Calu3 (cell line): ENCODE measurements at places on chromosomes 16 and 17. TPM values are rescaled to one million over a fixed set of nuclear protein-coding genes. Genes with fewer than 3 reads are reported as not detected.

GRCh38 chr17:62109378-62109902, 44.4 kb upstream of the MED13 start:
- no peaks in the 10 kb centered on the region for H3K36me3 ChIP-seq
- H3K4me3 ChIP-seq = no peak overlapping the region

DNA sequence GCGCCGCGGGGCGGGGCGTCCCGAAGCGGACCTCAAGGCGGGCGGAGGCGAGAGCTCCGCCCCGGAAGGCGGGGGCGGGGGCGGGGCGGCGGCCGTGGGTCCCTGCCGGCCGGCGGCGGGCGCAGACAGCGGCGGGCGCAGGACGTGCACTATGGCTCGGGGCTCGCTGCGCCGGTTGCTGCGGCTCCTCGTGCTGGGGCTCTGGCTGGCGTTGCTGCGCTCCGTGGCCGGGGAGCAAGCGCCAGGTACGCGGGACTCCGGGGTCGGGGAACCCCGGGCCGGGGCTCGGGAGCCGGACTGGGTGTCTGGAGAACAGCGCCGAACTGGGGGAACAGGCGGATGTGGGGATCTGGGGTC, at the start of gene TNFRSF12A:
Gene TNFRSF12A, plus strand, starts transcription at position 122 of the 357 bp plus-strand sequence. Its CDS starts 30 bp downstream, at position 152.
- H3K27me3 ChIP-seq = no peaks in the 10 kb centered on the region
- peak; percentile 90 for DNase-seq
- H3K4me3 ChIP-seq = peak within 1 kb of the TSS; percentile 80
- peaks cover 67% of the 10 kb centered on the region for H3K36me3 ChIP-seq

- H3K27ac ChIP-seq = no peak overlapping the region
- H3K27me3 ChIP-seq = no peaks in the 10 kb centered on the region
- no peak for DNase-seq
- H3K4me1 ChIP-seq = peaks cover 25% of the 10 kb centered on the region
- H3K36me3 ChIP-seq = peaks cover 9% of the 10 kb centered on the region
- no peak overlapping the region for H3K4me3 ChIP-seq
These were observed 5.0 kb downstream of the ADCY7 start for GRCh38 chr16:50271148-50272041.

DNA sequence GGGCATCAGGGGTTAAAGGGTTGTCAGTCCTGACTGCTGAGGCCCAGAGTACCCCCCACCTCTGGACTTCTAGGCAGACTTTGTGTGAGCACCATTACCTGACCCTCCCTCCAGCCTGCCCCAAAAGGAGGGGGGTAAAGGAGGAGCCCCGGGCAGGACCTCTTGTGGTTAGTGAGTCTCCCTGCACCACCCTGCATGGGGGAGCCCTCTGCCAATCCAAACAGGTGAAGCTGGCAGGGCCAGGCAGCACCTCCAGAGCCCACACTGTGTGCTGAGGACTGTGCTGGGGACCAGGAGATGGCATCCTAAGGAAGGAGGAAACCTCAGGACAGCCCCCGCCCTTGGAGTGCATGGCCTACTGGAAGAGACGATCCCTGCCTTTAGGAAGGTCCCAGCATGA, 2.6 kb upstream of the KRT14 start:
- H3K4me3 ChIP-seq = no peak overlapping the region
- H3K27me3 ChIP-seq = peaks cover 34% of the 10 kb centered on the region
- no peaks in the 10 kb centered on the region for H3K36me3 ChIP-seq
- DNase-seq = no peak

DNA sequence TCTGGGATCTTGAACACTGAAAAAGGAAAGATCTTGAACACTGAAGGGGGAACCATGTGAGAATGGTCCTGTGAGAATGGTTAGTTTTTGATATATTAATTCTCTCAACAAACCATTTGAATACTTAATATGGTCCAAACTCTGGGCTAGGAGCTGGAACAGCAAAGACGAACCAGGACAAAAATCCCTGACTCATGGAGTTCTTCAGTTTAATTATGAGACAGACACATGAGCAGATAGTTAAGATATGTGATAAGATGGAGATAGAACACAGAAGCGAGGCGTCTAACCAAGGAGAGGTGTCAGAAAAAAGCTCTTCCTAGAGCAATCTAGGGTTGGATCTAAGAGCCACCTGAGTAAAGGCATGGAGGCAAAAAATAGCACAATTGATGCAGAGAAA, 1.6 kb downstream of the CKLF start:
- peaks cover 83% of the 10 kb centered on the region for H3K36me3 ChIP-seq
- H3K27ac ChIP-seq = peak overlapping the region; percentile 96
- no peak for DNase-seq
- H3K27me3 ChIP-seq = no peaks in the 10 kb centered on the region
- peak overlapping the region; percentile 92 for H3K4me3 ChIP-seq

- DNase-seq = no peak
- H3K27ac ChIP-seq = no peak overlapping the region
- H3K27me3 ChIP-seq = peaks cover 15% of the 10 kb centered on the region
- no peaks in the 10 kb centered on the region for H3K4me1 ChIP-seq
- H3K36me3 ChIP-seq = no peaks in the 10 kb centered on the region
These were observed 147.6 kb upstream of the NOG start for GRCh38 chr17:56445692-56446411.

DNA sequence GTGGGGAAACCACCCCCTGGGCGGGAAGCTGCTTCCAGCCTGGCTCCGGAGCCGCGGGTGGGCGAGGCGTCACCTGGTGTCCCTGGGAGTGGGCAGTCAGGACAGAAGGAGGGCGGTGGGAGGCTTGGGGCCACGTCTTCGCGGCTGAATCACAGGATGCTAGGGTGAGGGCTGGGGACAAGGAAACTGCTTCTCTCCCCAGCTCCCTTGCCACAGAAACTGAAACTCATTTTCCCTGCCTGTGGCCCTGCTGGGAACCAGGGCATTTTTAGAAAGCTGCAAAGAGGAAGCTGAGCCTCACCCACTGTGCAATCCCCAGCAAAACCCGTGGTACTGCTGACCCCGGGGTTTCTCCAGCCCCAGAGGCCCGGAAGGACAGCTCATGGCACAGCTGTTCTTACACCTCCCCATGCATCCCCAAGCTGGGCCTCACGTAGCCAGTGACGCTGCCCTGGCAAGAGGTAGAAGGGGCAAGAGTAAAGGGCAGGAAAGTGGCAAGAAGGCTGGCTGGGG, 8.2 kb downstream of the RHBDF2 start:
- peak overlapping the region; percentile 58 for H3K27ac ChIP-seq
- no peaks in the 10 kb centered on the region for H3K36me3 ChIP-seq
- peak; percentile 39 for DNase-seq
- peaks cover 25% of the 10 kb centered on the region for H3K4me1 ChIP-seq

DNA sequence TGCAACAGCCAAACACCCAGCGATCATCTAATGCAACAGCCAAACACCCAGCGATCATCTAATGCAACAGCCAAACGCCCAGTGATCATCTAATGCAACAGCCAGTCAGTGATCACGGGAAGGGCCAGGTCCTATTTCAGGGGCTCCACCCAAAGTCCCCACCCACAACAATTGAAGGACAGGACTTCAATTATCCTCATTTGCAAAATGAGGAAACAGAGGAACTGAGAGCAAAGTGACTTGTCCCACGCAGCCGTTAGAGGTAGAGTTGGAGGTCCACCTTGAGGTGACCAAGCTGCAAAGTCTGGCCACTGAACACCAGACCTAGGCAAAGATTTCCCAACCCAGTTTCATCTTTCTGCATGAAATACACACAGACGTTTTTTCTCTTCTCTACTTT, 3.7 kb downstream of the ZG16B start:
- peaks cover 24% of the 10 kb centered on the region for H3K36me3 ChIP-seq
- H3K27me3 ChIP-seq = no peaks in the 10 kb centered on the region
- no peak for DNase-seq
- peaks cover 43% of the 10 kb centered on the region for H3K4me1 ChIP-seq

DNA sequence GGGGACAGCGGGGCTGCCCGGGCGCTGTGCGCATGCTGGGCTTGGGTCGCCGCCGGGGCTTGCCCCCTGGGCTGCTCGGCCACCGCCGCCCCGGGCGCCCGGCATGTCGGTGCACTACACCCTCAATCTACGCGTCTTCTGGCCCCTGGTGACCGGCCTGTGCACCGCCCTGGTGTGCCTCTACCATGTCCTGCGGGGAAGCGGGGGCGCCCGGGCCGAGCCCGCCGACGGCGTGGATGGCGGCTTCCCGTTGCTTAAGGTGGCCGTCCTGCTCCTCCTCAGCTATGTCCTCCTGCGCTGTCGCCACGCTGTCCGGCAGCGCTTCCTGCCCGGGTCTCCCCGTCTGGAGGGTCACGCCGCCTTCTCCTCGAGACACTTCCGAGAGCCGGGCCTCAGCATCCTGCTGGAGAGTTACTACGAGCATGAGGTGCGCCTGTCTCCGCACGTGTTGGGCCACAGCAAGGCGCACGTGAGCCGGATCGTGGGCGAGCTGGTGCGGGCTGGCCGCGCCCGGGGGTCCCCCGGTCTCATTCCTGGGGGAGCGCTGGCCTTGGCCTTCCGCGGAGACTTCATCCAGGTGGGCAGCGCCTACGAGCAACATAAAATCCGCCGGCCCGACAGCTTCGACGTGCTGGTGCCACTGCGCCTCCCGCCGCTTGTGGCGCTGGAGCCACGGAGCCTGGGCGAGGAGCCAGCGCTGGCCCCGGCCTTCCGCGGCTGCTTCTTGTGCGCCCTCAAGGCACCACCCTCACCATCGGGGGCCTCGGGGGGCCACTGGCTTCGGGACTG, 789 bp downstream of the ITPRIPL2 start:
- H3K27ac ChIP-seq = peak overlapping the region; percentile 87
- DNase-seq = peak; percentile 67
- peaks cover 73% of the 10 kb centered on the region for H3K4me1 ChIP-seq
- H3K36me3 ChIP-seq = peaks cover 67% of the 10 kb centered on the region
- H3K4me3 ChIP-seq = peak overlapping the region; percentile 93
- no peaks in the 10 kb centered on the region for H3K27me3 ChIP-seq

DNA sequence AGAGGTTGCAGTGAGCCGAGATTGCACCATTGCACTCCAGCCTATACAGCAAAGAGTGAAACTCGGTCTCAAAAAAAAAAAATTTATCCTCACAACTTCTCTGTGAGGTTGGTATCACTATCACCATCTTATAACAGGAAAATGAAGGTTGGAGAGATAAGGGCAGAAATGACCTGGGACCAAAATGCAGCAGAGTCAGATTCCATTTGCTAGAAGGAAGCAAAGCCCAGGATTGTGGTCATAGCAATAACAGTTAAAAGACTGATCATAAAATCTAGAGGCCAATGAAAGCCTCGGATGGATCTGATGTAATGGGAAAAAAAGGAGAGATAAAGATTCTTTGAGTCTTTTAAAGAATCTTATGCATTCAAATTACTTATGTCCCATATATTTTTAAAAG, 69.6 kb upstream of the TEKT1 start:
- H3K36me3 ChIP-seq = no peaks in the 10 kb centered on the region
- no peak for DNase-seq
- no peak overlapping the region for H3K4me3 ChIP-seq
- no peaks in the 10 kb centered on the region for H3K4me1 ChIP-seq

DNA sequence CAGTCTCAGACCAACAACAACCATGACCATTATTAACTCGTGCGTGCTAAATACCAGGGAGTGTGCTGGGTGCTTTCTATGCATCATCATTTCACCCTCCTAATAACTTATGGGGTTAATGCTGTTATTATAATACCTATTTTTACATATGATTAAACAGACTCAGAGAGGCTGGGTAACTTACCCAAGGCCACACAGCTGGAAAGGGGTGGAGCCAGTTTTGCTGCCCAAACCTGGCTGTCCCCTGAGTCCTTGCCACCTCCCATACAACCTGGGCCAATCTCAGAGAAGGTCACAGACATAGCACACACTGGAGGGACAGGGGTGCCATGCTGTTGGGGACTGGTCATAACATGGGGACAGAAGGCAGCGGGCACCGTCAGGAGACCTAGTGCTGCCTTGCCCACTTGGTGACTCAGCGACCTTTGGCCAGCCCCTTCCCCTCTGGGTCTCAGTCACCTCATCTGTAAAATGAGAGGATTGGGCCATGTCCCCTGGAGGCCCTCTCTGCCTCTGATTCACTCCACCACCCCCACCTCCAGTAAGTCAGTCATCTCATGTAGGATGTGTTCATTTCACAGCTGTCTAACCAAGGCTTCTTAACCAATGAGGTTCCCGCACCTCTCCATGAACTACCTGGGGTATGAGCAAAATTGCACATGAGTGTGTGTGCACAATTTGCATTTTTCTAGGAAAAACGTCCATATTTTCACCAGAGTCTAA, 11.4 kb upstream of the FADS6 start:
- DNase-seq = no peak
- peaks cover 21% of the 10 kb centered on the region for H3K4me1 ChIP-seq
- peaks cover 43% of the 10 kb centered on the region for H3K27me3 ChIP-seq
- no peaks in the 10 kb centered on the region for H3K36me3 ChIP-seq
- H3K4me3 ChIP-seq = no peak overlapping the region
- no peak overlapping the region for H3K27ac ChIP-seq

DNA sequence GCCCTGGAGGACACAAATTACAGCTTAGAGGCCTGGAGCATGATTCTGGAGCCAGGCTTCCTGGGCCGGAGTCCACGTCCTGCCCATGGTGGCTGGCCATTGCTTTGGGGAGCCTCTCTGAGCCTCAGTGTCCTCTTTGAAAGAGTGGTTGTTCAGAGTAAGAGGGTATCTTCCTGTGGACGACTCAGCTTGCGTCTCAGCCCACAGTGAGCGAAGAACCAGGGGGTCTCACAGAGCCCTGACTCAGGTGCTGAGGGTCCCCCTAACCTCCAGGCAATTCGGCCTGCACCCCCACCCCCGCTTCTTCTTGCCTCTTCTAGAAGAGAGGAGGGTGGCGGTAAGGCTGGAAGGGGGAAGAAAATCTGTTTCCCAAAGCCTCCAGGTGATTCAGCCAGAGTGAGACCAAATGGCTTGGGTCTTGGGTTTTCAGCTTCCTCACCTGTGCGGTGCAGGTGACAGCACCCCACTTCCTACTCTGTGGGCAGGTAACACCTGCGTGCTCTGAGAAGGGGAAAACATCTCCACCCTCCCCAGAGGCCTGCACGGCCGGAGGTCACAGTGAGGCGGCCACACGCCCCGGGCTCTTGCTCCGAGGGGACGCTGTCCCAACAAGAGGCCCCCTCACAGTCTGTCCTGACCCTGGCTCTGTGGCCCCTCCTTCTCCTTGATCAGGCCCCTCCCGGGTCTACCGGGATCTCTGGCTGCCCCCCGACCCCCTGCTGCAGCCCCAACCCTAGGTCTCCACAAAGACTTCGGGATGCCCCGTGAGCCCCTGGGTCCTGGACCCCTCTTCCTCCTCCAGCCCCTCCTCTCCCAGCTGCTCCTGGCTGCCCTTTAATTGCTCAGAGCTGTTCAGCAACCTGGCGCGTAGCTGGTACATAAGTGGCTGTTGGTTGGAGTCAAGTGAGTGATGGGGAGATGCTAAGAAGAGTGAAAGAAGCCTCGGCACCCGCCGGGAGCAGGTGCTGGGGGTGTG, 119.2 kb downstream of the METRNL start:
- no peaks in the 10 kb centered on the region for H3K36me3 ChIP-seq
- peaks cover 16% of the 10 kb centered on the region for H3K27me3 ChIP-seq

DNA sequence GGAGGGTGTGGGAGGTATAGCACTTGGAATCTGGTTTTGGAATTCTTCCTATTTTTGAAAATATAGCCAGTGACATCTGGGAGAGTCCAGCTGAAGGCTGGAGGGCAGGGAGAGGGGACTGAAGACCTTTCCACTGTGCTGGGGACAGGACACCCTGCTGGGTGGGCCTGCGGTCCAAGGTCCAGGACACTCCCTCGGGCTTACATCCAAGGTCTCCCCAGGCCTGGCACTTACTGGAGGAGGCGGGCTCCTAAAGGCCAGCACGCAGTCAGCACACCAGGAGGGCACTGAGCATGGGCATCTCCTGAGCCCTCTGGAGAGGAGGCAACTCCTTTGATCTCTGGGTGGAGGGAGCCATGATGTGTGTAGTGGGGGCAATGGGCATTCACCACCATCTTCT, 35.5 kb upstream of the ETV4 start:
- H3K4me3 ChIP-seq = no peak overlapping the region
- no peaks in the 10 kb centered on the region for H3K36me3 ChIP-seq
- peaks cover 30% of the 10 kb centered on the region for H3K27me3 ChIP-seq
- H3K4me1 ChIP-seq = peaks cover 24% of the 10 kb centered on the region

Gene OTOA
- total RNA-seq = 0.40 TPM in 1 of 2 replicates, not detected in the other

Gene SLC5A10
- not detected in 2 replicates for total RNA-seq

Gene OR1A1
- total RNA-seq = not detected in 2 replicates

Gene KRTAP17-1
- not detected in 2 replicates for total RNA-seq

Gene COPRS
- 30.4 and 32.6 TPM in 2 replicates for total RNA-seq
